ENCODE measurements at places on chromosomes 5 and 9. TPM values are rescaled to one million over a fixed set of nuclear protein-coding genes. Genes with fewer than 3 reads are reported as not detected.

DNA sequence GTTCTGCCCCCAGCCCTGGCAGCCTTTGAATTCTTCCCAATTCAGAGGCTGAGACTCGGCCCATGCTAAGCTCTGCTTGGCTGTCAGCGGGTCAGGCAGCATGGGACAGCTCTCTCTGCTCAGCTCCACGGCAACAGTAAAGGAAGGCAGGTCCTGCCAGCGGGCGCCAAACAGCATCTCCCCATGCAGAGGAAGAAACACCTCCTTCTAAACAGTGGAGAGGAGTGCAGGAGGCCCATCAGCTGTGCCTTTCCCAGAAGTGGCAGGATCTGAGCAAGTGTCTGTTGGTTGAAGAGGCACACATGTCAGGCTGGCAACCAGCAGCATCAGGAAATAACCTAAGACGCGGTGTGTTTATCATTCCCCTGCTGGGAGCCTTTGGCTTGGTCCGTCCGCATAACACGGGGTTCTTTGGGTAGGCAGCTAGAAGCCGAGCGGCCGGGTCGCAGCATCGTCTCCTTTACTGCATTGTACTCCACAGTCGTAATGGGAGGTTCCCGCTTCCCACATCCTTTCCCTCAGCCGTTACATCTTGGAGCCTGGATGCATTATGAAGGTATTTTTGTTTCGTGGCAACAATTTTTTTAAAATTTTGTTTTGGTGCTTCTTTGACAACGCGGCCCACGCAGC lies 42.7 kb upstream of the NCS1 start:
- DNase-seq: no peak

- peak; percentile 21 for DNase-seq
Measured at GRCh38 chr9:38641985-38642864, 21.8 kb upstream of the ANKRD18A start.

DNA sequence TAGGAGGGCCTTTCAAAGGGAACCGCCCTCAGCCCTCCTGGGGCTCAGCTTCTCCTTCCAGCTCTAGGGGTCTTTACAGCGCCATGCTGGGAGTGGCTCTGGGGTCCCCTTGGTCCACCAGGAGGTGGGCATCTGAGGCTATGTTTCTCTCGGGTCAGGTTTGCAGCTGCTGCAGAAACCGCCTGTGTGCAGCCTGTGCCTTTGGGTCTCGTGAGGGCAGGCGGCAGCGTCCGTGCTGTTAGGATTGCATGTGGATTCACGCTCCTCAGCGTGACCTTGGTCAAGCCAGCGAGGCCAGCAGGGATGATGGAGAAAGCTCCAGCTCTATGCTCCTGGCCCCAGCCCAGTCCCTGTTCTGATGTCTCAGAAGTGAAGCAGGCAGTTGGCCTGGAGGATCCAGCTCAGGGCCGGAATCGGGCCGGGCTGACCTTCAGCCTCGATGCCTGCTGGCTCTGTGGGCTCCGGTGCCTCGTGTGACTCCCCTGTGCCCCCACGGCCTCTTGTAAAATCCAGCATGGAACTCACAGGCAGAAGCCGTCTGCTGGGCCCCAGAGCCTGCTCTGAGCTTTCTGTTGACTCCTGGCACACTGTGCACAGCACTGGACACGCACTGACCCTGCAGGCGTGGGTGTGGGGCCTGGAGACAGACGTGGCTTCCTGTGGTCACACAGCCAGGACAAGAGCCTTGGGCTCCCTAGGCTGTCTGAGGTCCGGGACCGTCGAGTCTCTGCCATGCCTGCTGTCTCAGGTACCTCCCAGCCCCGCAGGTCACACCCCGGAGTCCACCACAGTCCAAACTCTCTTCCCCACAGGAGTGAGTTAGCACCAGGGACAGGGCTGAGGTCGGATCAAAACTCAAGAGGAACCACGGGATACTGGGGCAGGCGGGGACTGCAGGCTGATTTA lies 54.3 kb downstream of the TRIP13 start:
- DNase-seq: no peak

GLDC gene
- polyA plus RNA-seq: 3.8 TPM

DNA sequence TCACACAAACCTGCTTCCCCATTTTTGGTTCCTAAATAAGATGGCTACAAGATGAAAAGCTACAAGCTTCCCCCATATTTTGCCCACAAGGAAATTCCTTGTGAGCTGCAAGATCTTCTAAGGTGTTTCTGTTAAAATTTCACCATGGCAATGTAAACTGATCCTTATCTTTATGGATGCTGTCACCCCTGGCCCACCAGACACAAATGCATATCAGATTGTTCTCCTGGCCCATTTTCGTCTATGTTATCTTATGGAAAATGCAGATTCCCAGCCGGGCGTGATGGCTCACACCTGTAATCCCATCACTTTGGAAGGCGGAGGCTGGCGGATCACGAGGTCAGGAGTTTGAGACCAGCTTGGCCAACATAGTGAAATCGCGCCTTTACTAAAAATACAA lies 65.1 kb upstream of the IL6ST start:
- no peak for DNase-seq

ABCA1 gene
- 8.6 TPM for polyA plus RNA-seq

RLN2 gene
- 2.6 TPM for polyA plus RNA-seq

PCDHA12 gene
- 0.09 TPM for polyA plus RNA-seq

C5orf46 gene
- polyA plus RNA-seq: 3.0 TPM

DNA sequence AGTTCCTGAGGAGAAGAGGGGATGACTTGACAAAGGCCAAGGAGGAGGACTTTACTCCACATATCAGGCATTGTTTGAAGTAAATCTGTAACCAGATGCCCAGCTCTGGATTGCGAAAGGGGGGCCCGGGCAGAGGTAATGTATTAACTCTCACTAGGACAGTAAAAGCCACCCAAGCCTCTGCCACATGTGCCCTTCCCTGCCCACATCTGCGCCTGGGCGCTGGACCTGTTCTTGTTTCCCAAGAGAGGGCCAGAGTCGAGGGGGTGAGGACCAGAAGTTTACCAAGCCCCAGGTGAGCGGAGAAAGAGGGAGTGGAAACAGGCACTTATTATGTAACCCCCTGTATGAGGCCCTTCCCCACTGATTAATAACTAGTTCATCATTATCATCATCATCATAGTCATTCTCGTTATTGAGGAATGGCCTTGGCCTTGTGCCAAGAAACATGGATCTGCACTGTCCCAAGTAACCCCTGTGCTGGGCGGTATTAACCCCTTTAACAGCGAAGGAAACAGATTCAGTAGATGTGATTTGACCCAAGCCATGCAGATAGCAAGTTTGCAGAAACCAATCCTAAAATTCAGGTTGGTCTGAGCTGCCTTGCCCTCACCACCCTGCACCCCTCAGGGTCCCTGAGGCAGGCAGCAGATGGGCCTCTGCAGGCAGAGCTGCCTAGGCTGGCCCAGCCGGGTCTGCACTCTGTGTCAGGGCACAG lies at the start of gene SLC23A1:
Gene SLC23A1 (minus strand): TSS at position 23 of the 718 bp plus-strand sequence. CDS start 44 bp downstream, outside the sequence.
- no peak for DNase-seq

DNA sequence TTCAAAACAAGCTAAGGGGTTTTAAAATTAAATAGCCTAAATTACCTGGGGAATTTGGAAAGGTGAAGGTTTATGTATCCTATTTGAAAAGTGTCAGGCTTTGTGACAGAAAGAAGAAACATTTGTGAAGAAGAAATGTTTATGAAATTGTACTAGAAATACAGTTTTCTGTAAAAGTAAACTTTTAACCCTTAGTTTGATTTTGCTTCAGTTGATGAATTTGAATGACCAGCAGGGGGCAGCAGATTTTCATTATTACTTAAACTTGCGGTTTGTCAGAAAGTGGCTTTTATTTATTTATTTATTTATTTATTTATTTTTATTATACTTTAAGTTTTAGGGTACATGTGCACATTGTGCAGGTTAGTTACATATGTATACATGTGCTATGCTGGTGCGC lies 58.1 kb downstream of the NNT start:
- no peak for DNase-seq

PPP2R2B gene
- 0.29 TPM for polyA plus RNA-seq

ZFP2 gene
- 6.6 TPM for polyA plus RNA-seq

DNA sequence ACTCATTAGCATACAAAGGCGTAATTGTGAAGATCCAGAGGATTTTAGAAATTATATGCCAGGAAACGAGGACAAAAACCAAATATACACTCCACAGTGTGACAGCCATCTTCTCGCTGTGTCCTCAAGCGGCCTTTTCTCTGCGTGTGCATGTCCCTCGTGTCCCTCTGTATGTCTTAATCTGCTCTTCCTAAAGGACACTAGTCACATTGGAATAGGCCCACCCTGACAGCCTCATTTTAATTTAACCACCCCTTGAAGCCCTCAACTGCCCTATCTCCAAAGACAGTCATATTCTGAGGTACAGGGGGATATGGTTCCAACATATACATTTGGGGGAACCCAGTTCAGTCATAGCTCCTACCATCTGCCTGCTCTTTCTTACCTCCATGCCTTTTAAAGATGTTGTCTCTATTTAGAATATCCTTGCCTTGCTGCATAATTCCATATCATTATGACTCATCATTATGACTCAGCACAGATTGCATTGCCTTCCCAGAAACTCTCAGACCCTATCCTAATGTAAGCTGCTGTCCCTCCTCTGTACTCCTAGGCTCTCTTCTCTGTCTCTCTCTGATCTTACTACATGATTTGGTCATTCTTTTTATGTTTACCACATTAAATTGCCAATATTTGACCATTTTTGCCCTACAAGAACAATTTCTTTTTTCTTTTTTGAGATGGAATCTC lies 210.9 kb downstream of the AOPEP start:
- no peak for DNase-seq

DNA sequence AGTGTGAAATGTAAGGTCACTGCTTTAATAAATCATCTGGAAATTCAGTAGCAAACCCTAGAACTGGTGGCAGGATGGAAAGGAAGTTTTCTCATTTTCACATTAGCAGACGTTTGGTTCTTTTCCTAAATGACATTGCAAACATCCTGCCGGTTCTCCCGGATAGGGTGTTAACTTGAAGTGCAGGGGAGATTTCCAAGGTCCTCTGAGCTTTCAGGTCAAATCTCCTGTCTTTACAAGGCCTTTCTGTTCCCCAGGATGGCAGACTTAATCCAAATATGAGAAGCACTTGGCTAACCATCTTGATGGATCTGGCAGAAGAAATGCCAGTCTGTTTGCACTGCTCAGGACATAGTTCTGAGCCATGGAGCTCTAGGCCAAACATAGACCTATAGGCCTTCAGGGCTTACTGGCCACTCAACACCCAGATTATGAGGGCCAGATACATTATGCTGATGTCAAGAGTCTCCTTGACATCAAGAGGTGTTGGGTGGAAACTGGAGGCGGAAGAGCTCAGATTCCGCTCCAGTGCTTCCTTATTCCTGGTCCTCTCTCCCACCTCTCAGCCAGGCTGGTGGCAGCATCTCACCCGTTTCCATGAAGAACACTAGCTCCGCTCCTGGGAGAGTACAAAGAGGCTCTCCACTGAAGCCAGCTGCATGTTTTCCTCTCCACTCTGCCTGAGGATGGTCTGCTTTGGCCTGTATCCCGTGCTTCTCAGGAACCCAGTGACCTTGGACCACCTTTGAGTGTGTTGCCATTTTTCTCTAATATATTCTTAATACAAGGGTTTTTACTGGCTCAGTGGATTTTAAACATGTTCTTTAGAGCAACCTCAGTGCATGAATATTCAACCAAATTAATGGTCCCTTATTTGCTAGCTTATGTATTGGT lies 61.0 kb downstream of the RALGPS1 start:
- no peak for DNase-seq

GRCh38 chr9:87894998-87895625 lies 12.4 kb downstream of the SPATA31E1 start:
- no peak for DNase-seq

GRCh38 chr9:127905004-127905728 lies 5.8 kb upstream of the ST6GALNAC6 start:
- no peak for DNase-seq

GRCh38 chr9:91273853-91274552 lies 87.7 kb downstream of the AUH start:
- no peak for DNase-seq

DNA sequence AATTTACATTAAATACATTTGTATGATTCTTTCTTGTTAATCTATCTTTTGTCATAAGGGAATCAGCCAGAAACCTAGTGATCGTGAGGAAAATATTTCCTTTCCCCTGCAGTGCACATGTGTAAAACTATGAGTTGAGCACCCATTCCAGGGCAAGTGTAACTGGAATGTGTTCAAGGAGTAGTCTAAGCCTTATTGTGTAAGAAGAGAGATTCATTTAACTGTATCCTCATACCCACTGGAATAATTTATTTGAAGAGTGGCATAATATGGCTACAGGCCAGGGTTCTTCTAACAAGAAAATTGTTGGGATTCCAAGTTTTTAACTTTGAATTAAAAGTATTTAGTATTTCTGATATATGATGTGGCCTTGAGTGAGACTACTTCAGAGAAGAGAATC lies 1692.7 kb downstream of the EFNA5 start:
- DNase-seq: no peak

DNA sequence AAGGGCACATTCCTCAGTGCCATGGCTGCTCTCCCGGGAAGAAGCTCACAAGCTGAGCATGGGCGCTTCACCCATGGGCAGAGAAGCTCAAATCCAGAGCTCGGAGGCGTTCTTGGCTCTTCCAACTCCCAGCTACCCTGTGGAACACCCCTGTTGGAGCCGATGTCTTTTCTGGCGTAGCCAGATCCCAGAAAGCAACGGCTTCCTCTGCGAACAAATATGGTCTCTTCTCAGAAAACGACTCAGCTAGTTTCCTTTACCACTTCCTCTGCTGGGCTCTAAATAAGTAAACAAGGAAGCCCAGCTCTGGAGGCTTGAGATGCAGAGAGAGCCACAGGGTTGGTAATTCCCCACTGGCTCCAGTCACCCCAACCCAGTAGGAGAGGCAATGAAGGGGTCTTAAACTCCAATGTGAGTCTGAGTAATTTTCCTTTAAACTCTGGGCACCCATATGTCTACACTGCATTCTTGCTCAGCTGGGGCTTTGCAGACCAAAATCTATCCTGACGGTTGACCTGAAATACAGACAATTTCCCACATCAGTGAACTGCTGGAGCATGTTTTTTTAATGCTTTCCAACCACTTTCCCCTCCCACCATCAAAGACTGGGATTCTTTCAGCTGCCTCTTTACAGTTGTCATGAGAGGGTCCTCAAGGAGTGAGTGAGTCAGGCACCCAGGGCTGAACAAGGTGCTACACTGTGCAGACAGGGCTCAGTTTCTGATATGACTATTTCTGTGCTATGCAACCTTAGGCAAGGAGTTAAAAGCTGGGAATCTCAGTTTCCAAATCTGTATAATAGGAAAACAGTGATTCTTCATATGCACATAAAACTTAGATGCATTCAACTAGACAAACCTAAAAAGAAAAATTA lies at the start of gene LCP2:
Gene LCP2 (minus strand): TSS at position 189 of the 874 bp plus-strand sequence. CDS start 166 bp downstream, at position 23.
- no peak for DNase-seq

DNA sequence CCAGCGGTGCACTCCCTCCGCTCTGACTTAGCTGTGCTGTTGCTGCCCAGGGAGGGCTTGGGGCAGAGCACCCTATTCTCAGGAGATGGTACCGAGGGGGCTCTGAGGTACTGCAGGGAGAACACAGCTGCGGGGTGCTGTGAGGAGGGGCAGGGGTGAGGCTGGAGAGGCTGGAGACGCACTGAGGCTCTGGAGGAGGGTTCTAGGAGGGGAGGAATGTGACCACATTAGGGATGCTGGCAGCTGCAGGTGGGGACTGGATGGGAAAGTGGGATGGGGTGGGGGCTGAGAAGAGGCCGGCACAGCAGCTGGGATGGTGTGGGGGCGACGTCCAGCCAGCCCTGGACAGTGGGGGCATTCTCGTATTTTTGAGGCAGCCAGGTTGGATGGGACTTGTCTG lies 20.9 kb downstream of the NCS1 start:
- DNase-seq: no peak

GRCh38 chr5:90983148-90983547 lies 400.0 kb downstream of the ARRDC3 start:
- DNase-seq: no peak
